Activated T-cell treated with anti-CD3 and anti-CD28 coated beads for 4 hours (primary cell): ENCODE measurements at places on chromosomes 3 and 15.

GRCh38 chr15:71304681-71305080, 189.4 kb downstream of the THSD4 start:
- no peak for DNase-seq

GRCh38 chr3:116057400-116058006, 387.8 kb downstream of the LSAMP start:
- no peak for DNase-seq

GRCh38 chr15:52021892-52022540, 3.0 kb downstream of the MAPK6 start:
- no peak for DNase-seq

GRCh38 chr3:74410276-74410941, 204.1 kb downstream of the CNTN3 start:
- no peak for DNase-seq
